ENCODE measurements at places on chromosomes 4 and X. TPM values are rescaled to one million over a fixed set of nuclear protein-coding genes. Genes with fewer than 3 reads are reported as not detected.

BEX4 gene
- total RNA-seq: 72.2 TPM

DNA sequence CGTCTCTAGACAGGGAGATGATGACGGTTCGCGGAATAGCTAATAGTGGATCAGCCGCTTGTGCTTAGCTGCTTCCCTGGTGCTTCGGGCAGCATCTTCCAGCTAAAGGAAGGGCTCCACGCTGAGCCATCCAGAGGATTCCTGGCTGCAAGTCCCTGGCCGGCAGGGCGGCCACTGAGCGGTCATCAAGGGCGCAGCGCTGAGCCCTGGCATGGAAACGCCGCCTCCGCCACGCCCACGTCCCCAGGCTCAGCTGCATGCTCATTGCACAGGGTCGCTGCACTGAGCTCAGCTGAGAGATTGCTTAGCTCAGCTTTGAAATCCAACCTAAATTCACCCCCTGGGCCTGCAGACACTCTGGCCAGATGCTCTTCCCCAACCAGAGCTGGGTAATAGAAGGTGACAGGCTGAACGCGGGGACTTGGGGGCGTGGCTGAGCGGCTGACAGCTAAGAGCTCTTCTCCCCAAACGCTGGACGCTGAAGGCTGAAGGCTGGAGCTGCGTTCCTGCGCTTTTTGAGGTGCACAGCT is 118.2 kb upstream of the KIT start:
- no peaks in the 10 kb centered on the region for H3K36me3 ChIP-seq
- H3K27me3 ChIP-seq: no peaks in the 10 kb centered on the region
- H3K4me3 ChIP-seq: peak overlapping the region; percentile 10
- H3K27ac ChIP-seq: no peak overlapping the region
- no peaks in the 10 kb centered on the region for H3K4me1 ChIP-seq

DNA sequence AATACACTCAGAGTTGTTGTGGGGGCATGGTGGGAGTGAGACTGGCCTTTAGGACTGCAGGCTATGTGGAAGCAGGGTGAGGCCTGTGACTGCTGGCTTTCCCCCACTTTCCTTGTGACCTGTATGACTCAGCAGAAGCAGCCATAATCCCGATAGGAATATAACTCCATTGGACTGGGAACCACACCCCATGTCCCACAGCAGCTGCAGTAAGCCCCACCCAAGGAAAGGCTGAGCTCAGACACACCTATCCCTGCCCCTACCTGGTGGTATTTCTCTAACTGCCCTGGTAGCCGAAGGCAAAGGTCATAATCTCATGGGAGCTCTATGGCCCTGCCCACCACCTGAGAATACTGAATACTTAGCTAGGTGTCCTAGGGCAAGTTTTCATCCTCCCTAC is 169.3 kb downstream of the GC start:
- H3K36me3 ChIP-seq: no peaks in the 10 kb centered on the region
- no peak for DNase-seq
- H3K27ac ChIP-seq: no peak overlapping the region
- H3K4me3 ChIP-seq: no peak overlapping the region
- H3K27me3 ChIP-seq: no peaks in the 10 kb centered on the region
- no peaks in the 10 kb centered on the region for H3K4me1 ChIP-seq

POLN gene
- 1.3 TPM for total RNA-seq

DNA sequence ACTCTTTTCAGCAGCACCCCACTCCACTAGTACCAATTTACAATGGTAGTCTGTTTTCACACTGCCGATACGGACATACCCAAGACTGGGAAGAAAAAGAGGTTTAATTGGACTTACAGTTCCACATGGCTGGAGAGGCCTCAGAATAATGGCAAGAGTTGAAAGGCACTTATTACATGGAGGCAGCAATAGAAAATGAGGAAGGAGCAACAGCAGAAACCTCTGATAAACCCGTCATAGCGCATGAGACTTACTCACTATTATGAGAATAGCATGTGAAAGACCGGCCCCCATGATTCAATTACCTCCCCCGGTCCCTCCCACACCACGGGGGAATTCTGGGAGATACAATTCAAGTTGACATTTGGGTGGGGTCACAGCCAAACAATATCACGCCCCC is 34.1 kb upstream of the MAGEA4 start:
- no peak for DNase-seq
- H3K27ac ChIP-seq: no peak overlapping the region
- no peaks in the 10 kb centered on the region for H3K4me1 ChIP-seq
- H3K36me3 ChIP-seq: no peaks in the 10 kb centered on the region
- H3K27me3 ChIP-seq: no peaks in the 10 kb centered on the region

GRCh38 chrX:105134273-105134672 is 86.2 kb downstream of the TEX13A start:
- H3K36me3 ChIP-seq: no peaks in the 10 kb centered on the region
- no peaks in the 10 kb centered on the region for H3K27me3 ChIP-seq
- no peak for DNase-seq
- no peak overlapping the region for H3K4me3 ChIP-seq
- H3K4me1 ChIP-seq: no peaks in the 10 kb centered on the region

PDCL2 gene
- not detected for total RNA-seq

OTUD6A gene
- not detected for total RNA-seq

GRCh38 chr4:78653655-78654054 is 102.1 kb downstream of the ANXA3 start:
- peaks cover 22% of the 10 kb centered on the region for H3K4me1 ChIP-seq
- no peak overlapping the region for H3K27ac ChIP-seq
- H3K27me3 ChIP-seq: no peaks in the 10 kb centered on the region
- no peaks in the 10 kb centered on the region for H3K36me3 ChIP-seq
- H3K4me3 ChIP-seq: no peak overlapping the region

DNA sequence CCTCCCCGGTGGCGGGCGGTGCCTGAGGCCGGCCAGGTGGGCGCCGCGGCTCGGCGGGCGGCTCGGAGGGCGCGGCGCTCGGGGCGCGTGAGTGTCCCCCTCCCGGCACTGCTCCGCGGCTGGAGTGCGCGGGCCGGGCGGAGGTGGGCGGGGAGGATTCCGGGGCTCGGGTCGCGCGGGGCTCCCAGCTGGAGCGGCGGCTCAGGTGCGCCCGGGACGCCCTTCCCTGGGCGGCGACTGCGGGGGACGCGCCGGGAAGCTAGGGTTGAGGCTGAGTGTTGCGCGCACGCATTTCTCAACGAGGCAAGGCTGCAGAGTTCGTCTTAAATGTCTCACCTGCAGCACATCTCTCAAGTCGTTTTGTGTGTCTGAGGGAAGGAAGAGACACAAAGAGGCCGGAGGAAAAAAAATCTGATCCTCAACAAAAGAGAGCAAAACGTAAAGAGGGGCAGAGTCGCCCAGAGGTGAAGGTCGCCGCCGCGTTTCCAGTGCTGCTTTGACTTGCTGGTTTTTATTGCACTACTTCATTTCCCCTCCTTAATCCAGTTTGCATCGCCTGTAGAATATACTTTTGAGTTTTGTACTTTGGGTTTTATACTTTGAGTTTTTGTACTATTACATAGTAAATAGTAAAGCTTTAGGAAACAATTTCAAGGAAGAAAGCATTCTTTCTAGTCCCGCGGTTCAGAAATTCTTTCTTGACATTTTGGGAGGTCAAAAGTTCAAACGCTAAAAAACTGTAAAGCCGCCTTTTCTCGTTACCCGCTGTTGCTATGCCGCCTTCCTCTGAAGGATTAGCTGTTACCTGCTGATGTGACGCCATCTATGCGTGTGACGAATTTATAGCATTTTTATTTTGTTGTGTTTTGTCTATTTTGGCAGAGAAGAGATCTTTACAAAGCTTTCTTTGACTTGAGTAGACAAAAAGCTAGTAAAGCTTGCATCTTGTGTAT is 106.5 kb upstream of the STOX2 start:
- H3K36me3 ChIP-seq: no peaks in the 10 kb centered on the region
- no peak for DNase-seq
- peaks cover 9% of the 10 kb centered on the region for H3K4me1 ChIP-seq
- H3K4me3 ChIP-seq: peak overlapping the region; percentile 68

SSX2 gene
- total RNA-seq: not detected

SUPT20HL1 gene
- not detected for total RNA-seq

GRCh38 chr4:7659429-7660175 is 224.9 kb upstream of the PSAPL1 start:
- no peak overlapping the region for H3K4me3 ChIP-seq
- no peak for DNase-seq
- H3K27ac ChIP-seq: no peak overlapping the region
- H3K4me1 ChIP-seq: no peaks in the 10 kb centered on the region
- H3K27me3 ChIP-seq: no peaks in the 10 kb centered on the region

HTR2C gene
- total RNA-seq: 0.12 TPM

GRCh38 chr4:35604252-35604651 is 640.1 kb downstream of the ARAP2 start:
- H3K27ac ChIP-seq: no peak overlapping the region
- no peaks in the 10 kb centered on the region for H3K4me1 ChIP-seq
- DNase-seq: no peak
- no peaks in the 10 kb centered on the region for H3K36me3 ChIP-seq
- H3K4me3 ChIP-seq: no peak overlapping the region

Measured in right atrium auricular region (tissue), 2 donors.